ENCODE measurements at places on chromosomes 13 and 19.
A peak's percentile ranks its signal among the peaks of the same experiment; 100 is the strongest.

DNA sequence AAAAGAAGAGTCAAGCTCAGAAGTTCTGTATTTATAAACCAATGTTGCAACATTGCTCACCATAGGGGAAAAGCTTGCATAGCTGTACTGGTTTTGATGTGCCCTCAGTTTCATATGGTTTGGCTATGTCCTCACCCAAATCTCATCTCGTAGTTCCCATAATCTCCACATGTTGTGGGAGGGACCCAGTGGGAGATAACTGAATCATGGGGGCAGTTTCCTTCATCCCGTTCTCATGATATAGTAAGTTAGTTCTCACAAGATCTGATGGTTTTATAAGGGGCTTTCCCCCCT, 73.9 kb downstream of the TNFRSF19 start:
- no peak for DNase-seq

GRCh38 chr13:75505327-75505726, 23.4 kb upstream of the TBC1D4 start:
- DNase-seq: no peak

DNA sequence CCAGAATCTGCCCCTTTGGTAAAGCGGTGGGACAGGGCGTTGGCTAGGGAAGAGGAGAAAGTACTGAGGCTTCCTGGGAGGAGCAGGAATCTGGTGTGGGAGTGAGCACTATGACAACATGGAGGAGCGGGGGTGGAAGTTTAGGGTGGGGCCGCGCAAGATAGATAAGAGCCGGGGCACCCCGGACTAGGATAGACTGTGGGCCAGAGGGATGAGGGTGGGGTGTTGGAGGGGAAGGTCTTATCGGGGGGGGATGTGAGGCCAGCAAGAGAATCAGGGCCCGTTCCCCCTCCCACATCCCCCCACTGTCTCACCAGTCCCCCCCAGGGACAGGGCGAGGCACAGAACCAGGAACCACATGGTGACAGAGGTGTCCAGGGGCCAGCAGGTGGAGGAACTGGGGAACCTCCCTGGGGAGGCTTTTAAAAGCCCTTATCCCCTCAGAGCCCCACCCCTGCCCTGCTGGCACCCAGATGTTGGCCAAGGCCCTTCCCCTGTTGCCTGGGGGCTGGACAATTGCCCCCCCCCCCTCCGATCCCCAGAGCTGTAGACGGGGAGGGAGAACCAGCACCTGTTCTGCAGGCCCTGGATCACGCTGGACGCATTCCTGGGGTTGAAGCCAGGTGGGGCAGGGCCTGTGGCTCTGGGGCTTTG, at the start of gene KLK1:
KLK1 (minus strand) TSS at position 399 of the 654 bp plus-strand sequence; CDS start at position 360, 39 bp downstream.
- no peak for DNase-seq

- no peak for DNase-seq
These were observed 6.7 kb upstream of the RANBP3 start for GRCh38 chr19:5984600-5984999.

DNA sequence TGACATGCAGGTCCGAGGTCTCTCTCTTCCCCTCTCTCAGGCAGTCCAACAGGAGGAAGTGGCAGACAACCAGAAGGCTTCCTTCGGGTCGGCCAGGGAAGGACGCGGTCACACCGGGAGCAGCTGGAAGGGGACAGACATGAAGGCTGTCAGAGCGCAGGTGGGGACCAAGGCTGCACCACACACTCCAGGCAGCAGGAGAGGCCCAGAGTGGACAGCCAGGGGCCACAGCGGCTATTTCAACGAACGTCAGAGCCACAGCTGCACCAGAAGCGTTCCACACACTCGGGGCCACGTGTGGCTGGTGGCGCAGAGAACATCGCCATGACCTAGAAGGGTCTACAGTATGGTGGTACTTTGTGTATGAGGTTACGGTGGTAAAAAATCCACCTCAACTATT, 16.0 kb upstream of the SLC39A3 start:
- no peak for DNase-seq

DNA sequence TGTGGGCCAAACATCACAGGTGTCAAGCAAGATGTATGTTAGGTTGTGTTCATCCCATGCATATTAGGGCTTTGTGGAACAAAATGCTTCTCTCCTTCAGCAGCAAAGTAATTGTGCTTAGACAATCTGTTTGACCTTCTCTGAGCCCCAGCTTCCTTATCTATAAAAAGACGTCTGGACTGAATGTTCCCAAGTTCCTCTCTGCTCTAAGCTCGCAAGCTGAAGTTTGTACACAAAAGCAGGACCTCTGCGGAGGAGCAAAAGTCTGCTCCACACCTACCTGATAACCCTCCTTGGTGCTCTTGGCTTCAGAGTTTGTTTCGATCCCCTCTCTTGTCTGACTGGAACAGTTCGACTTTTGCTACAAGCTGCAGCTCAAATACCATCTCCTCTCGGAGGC, 95.7 kb upstream of the UBL3 start:
- DNase-seq: no peak

DNA sequence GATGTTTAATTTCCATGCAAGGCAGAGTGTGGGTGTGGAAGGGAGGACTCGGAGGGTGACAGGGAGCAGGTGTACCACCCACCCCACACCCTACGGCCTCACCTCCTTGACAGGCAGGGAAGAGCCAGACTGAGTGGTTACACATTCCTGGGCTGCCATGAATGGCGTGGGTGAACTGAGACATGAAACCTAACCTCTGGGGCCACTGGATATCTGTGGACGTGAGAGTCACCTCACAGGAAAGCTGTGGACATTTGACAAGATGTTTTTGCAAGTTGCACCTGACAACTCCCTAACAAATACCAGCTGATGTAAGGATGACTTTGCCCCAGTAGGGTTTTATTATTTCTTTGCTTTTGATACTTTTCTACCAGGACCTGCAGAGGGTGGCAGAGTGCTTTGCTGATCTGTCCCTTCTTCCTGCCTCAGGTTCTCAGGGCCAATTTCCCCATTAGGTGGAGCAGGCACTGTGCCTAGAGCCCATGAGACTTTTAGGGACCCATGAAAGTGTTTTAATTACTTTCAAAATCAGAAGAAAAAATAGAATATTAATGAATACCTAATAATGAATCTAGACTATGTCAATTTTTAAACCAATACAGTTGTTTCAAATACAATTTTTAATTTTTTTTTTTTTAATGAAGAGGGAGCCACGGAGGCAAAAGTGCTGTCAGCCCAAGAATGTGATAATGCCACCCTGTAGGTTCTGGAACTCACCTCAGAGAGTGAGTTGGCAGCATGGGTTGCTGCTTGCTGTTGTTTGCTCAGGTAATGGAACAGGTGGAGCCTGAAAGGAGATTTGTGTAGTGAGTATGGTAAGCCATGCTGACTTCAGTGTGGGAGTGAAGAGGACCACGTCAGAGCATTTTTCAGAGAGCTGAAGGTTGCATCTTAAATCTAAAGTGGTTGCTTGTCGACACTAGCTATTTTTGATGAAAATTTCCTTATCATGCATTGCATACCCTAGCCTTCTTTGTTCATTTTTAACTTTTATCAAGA, 58.0 kb upstream of the CYSLTR2 start:
- DNase-seq: peak; percentile 70

DNA sequence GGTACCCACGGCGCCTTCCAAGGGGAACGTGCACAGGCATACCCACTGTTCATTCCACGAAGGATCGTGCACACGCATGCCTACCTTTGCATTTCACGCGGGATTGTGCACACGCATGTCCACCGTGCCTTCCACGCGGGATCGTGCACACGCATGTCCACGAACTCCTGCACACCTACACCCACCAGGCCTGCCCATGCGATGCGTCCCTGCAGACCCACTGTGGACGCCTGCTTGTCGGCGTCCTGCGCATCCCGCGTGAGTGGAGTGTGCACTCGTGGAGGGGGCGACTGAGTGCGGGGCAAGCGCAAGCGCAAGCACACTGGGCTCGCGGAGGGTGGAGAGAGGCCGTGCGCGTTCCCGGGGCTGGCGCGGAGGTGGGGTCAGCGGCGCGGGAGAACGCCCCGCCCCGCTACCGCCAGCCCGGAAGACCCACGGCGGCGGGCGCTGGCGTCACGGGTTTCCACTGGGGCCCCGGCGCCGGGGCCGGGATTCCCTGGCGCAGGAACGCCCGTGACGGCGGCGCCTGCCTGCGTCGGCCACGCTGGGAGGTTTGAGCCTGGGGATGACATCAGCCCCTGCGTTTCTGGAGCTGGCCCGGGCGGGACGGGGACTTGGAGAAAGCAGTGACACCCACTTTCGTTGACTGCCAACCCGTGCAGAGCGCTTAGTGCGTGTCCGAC, 18.7 kb downstream of the GADD45B start:
- peak; percentile 80 for DNase-seq

GRCh38 chr13:79306650-79307049, 99.4 kb downstream of the RBM26 start:
- DNase-seq: no peak

DNA sequence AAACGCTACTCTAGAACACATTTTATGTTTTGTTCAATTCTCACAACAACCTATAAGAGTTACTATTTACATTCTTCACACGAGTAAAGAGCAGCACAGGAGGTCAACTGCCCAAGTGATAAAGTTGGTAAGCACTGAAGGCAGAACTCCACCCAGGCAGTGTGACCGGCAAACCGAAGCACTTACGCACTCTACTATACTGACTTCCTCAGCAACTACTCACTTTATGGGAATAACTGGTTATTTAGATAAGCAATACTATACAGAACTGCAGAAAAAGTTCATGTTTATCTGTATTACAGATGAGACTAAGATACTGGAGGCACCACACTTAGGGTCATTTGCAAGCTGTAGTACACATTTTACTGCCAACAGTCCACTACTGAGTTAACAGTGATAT, 28.8 kb downstream of the FOXO1 start:
- peak; percentile 49 for DNase-seq

GRCh38 chr19:28596561-28597071, 616.3 kb downstream of the UQCRFS1 start:
- no peak for DNase-seq

DNA sequence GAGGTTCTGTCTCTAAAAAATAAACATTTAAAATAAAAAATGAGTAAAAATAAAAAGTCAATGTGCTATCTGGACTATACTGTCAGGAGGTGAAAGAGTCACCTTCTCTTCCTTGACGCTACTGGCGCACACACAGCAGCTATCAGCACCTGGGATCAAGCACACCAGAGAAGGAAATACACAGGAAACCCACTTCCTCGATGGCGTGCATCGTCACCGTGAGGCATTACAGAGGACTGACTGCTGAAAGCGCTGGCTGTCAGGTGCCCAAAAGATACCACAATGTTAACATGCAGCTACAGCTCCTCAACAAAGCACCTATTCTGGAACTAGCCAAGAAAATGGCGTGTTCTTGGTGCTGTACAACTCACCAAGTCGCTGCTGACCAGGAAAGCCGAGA, 6.1 kb downstream of the SLC35E1 start:
- no peak for DNase-seq

GRCh38 chr13:31436478-31436877, 236.7 kb downstream of the B3GLCT start:
- DNase-seq: no peak

- DNase-seq: no peak
These were observed 77.3 kb upstream of the UBAC2 start for GRCh38 chr13:99123101-99124045.

- no peak for DNase-seq
These were observed 460.5 kb downstream of the COG6 start for GRCh38 chr13:40116008-40116407.

DNA sequence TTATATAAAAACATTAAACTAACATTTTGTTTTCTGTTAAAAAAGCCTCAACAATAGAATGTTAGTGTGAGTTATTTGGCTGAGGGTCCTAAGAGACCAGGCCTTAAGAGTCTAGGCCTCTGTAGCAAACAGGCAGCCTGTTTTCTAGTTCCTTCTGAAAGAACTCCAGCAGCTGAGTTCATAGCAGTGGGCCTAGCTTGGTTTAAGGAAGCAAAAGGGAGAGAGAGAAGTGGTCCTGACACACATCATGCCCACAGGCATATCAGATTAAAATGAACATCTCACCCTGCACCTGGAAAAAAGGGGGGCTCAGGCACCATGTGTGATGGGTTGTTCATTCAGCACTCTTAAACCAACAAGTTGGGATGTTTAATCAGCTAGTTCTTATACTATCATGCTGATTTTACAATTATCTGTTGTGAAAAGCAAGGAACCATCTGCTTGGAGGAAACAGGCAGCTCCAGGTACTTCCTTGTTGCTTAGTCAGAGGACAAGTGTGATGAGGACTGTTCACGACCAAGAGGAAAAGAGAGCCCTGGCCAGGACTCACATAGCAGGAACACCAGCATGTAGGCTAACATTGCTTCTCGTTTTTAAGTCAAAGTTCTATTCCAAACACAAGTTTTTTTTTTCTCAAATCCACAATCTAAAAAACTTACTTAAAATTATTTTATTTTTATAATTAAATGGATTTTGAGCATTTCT, 81.3 kb upstream of the FRY start:
- DNase-seq: no peak

DNA sequence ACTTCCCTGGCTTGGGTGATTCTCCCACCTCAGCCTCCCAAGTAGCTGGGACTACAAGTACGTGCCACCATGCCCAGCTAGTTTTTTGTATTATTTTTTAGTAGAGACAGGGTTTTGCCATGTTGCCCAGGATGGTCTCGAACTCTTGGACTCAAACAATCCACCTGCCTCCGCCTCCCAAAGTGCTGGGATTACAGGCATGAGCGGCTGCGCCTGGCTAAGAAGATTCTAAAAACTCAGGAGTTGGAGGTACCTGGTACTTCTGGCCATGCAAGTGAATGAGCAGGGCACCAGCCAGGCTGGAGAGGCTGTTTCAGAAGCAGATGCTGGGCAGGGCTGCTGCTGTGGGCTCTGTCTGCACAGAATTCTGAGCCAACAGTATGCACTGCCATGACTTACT, 6.1 kb downstream of the MZF1 start:
- DNase-seq: no peak

- DNase-seq: no peak
These were observed 174.6 kb downstream of the ITGBL1 start for GRCh38 chr13:101626925-101627555.

Measured in left lung (tissue), 14 donors.